Neural progenitor cell (in vitro differentiated cells): ENCODE measurements at places on chromosomes 12 and 14.

- no peak overlapping the region for H3K27ac ChIP-seq
These were observed 238.2 kb upstream of the NOVA1 start for GRCh38 chr14:26835979-26836570.

DNA sequence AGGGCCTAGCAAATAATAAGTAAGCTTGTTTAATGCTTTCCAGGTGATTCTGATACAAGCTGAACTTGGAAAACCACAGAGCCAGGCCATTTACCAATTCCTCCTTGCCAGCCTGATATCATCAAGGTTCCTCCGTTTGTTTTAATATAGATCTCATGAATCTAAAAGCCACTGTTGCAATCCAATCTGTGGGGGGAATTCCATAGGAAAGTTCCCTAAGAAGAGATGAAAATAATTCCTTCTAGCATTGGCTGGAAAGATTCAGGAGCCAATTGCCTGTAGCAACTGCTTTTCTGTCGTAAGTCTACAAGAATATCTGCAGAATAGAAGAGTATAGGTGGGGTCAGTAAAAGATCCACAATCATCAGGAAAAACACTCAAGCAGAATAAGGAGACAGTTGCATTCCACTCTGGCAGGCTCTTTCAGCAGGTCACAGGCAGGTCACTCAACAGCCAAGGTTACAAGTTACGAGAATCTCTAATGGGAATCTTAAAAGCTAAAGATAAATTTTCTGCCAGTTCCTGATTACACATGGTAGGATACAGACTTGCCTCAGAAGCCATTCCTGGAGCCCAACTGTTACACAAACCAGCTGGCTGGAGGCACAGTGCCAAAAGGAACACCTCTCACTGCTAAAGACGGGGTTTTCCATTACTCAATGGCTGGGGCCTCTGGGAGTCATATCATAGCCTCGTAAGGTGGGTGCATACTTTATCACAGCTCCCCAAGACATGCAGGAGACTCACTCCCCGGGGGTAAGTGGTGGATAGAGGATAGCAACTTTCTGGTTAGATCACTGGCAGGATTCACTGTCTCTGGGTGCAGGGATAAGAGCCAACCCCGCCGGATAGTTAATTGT lies 43.6 kb downstream of the FGD6 start:
- peaks cover 8% of the 10 kb centered on the region for H3K4me1 ChIP-seq
- H3K27me3 ChIP-seq = no peaks in the 10 kb centered on the region
- peaks cover 3% of the 10 kb centered on the region for H3K36me3 ChIP-seq
- no peak overlapping the region for H3K27ac ChIP-seq
- no peak for DNase-seq
- H3K4me3 ChIP-seq = no peak overlapping the region

DNA sequence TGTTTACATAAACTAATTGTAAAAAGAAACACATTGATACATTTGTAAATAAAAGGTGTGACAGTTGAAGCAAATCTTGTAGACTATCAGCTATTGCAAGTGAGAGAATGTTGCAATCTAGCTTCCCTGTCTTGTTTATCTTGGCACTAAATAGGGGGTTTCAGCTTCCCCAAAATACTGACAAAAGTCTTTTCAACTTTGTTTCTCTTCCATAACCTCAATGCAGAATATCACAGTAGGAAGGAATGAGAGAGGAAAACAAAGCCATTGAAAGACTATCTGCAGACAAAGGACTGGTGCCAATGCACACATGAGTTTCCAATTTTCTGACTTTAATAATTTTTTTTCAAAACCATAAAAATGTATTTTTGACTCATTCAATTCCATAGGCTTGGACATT lies 886.2 kb upstream of the MGAT4C start:
- no peaks in the 10 kb centered on the region for H3K36me3 ChIP-seq
- H3K4me3 ChIP-seq = no peak overlapping the region
- no peak for DNase-seq

DNA sequence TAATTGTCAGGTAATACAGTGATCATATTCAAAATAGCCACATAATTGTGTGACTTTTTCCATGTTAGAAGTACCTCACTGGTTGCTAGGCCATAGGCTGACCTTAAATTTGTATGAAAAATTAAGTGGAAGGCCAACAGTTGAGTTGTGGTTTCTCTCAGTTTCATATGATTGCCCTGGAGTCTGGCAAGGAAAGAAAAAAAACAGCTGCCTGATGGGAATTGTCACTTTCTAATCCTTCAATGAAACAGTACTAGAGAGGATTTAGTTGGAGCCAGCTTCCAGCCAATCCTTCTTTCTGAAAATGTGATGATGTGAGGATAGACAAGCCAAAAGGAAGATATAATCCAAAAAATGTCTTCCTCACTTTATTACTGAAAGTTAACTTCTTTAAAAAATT lies 113.6 kb downstream of the ALX1 start:
- H3K4me3 ChIP-seq = no peak overlapping the region
- peaks cover 8% of the 10 kb centered on the region for H3K4me1 ChIP-seq
- H3K36me3 ChIP-seq = no peaks in the 10 kb centered on the region
- H3K27ac ChIP-seq = no peak overlapping the region
- no peaks in the 10 kb centered on the region for H3K27me3 ChIP-seq

GRCh38 chr12:15194456-15195368 lies 26.5 kb downstream of the RERG start:
- no peaks in the 10 kb centered on the region for H3K27me3 ChIP-seq
- no peak for DNase-seq
- no peak overlapping the region for H3K27ac ChIP-seq
